ENCODE measurements at places on chromosomes 4 and X.

DNA sequence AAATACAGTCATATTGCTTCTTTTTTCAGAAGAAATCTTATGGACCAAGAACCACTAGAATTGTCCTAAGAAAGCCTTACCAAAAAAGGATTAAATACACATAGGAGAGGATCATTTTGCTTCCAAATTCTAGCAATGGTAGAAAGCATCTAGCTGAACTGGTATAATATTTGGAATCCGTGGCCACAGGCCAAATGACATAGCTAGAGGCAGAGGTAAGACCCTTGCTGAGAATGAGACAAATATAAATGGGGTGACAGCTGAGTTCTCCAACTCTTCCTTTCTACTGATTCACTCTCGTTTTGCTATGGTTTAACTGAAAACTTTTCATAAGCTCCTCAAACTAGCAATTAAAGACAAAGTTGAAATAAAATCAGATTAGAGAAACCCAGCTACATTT is 150.0 kb downstream of the TTC29 start:
- DNase-seq = no peak

- peak; percentile 66 for DNase-seq
Observed at GRCh38 chrX:39688576-39689375, 409.0 kb downstream of the BCOR start.

- no peak for DNase-seq
Observed at GRCh38 chr4:165394275-165394674, 15.5 kb downstream of the CPE start.

DNA sequence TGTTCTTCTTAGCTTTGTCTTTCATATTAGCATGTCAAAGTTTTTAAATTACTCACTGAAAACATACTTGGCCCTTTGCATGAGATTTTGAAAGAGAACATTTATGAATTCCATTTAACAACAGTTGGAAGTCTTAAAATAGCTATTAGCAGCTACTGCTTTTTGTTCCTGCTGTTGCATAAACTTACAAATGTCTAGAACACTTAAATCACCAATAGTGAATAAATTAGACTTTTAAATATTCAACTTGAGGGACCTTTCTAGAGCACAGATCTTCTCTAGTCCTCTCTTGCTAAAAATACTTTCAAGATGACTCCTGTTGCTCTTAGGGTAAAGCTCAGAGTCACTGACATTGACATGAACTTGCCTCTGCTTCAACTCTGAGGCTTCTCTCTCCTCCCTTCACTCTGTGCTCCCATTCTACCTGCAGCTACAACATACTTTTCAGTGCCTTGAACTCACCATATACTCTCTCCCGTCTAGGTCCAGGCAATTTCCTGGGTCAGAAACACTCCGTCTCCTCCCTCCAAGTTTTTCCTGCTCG is 15.8 kb upstream of the TXK start:
- no peak for DNase-seq

DNA sequence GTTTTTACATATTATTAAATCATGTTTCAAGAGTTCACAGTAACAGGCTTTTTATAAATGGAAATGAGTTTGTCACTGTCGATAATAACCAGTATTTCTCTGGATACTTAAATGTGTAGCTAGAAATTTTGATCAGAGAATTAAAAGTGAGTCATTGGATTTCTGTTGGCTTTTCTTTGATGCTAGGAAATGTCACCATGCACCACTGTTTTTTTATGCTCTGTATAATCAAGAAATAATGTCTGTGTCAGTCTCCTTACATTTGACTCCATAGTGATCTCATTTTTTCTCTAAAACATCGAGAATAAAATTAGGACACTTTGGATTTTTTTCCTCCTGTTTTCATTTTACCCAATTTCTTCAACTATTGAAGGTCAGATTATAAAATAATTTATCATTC is 234.2 kb downstream of the RAPGEF2 start:
- no peak for DNase-seq

- DNase-seq = no peak
Observed at GRCh38 chr4:124219389-124219788, 493.1 kb downstream of the ANKRD50 start.

- no peak for DNase-seq
Observed at GRCh38 chr4:139175646-139176301, 1.2 kb downstream of the ELF2 start.

DNA sequence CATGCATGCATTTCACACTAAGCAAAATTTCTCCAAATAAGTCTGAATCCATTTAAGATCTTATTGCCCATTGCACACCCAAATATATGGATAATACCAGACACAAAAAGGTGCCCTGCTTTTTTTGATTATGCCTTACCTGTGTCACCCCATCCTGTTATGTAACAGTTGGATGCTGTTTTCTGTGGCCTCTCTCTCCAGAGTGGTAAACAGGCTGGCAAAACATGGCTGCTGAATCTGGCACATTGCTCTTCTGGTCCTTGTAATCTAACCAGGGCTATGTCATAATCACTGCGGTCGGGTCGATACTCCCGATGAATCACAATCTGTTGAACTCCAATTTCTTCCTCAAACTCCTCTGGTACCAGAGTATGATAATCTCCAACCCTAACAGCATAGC is 70.1 kb downstream of the PRSS12 start:
- no peak for DNase-seq

DNA sequence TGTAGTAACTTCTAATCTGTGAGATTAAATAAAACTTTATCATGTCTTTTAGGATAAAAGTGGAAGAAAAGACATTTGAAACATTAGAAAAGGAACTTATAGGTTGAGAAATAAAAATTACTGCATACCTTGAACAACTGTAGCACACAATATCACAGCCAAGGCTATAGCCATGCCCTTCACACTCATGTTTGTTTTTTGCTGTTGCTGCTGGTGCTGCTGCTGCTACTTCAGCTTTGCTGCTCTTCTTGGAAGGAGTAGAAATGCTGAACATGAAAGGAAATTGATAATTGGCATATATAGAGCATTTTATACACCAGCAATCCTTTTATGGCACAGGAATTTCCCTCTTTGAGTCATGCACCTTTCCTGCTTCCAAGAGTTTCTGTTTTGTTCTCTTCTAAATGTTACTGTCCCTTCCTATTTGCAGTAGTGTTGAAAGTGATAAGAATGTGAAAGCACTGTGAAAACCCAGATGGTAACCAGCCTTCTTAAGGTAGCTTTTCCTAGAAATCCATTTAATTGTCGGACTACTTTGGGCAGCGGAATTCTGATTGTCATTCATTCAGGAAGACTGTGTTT is at the start of gene CXCL11:
CXCL11 (minus strand) TSS at position 272 of the 582 bp plus-strand sequence; CDS start at position 189, 83 bp downstream.
- no peak for DNase-seq

DNA sequence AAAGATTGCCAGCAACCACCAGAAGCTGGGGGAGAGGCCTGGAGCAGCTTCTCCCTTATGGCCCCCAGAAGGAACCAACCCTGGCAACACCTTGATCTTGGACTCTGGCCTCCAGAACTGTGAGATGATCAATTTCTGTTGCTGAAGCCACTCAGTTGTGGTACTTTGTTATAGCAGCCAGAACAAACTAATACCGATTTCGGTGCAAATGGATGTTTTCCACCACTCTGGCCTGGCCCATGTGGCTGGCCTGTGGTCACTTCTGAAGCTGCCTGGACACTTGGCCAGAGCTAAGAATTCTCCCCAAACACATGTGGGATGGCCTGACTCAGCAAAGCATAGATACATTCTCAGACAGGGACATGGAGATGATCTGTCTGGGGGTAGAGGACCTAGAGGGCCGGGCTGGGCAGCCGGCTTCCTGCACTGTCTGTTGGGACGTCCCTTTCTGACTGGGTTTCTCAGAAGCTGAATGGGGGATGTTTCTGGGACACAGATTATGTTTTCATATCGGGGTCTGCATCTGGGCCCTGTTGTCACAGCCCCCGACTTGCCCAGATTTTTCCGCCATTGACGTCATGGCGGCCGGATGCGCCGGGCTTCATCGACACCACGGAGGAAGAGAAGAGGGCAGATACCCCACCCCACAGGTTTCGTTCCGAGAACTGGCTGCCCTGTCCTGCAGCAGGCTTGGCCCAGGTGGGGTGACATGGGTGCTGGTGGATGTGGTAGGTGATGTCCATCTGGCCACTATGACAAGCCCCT is 4.1 kb downstream of the FOXP3 start:
- no peak for DNase-seq

DNA sequence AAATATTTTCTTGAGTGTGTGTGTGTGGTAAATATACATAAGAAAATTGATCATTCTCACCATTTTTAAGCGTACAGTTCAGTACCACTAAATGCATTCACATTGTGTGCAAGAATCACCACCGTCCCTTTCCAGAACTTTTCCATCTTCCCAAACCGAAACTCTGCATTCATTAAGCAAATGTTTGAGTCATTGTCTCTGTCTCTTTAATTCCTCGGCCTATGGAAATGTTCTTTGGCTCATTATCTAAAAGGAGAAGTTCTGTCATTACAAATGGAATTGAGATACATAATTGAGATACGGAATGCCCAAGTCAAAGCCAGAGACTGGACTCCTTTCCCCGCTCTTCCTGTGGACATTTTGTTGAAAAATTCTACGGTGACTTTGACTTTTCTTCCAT is 168.9 kb downstream of the DCLK2 start:
- no peak for DNase-seq

- peak; percentile 86 for DNase-seq
Observed at GRCh38 chrX:152637649-152638442, at the start of gene GABRQ. TSS of gene GABRQ (plus strand) at chrX:152637895. CDS start at chrX:152638203, 308 bp downstream.

DNA sequence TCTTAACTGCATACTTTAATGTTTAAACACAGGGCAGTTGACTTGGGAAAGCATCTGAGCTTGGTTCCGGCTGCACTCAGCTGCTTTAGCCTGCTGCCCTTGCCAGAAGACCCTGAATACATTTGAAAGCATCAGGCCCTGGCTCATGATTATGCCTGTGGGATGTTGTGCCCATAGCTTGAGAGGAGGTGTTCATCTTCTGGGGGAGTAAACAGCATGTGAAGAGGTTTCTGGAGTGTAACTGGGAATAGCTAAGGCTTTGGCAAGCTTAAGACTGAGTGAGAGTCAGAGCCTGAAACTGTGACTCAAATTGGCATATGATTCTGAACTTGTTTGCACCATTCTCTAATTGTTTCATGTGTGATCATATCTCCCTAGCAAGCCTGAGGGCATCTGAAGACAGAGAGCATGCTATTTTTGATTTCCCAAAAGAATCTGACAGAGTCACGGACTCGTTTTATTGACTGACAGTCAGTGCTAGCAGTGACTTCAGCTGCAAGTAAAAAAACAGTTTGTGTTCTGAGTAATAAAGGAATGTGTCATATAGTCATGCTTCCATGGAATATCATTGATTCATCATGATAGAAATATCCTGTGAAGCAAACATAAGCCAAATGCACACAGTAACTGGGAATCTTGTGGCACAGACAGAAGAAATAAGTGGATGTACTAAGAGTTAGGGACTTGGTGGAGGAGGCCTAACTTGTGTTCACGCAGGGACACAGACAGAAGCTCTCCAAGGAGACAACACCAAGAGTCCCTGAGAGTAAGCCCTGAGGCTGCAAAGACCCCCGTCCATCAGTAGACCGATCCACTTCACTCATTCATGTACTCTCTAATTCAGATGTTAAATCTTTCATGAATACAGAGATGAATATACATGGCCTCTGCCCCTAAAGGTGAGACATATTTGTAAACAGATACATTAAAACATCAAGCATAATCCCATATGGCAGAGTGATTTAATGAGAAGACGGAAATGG is 100.7 kb downstream of the SYNPO2 start:
- DNase-seq = no peak

- DNase-seq = no peak
Observed at GRCh38 chrX:31934842-31935370, 863.1 kb upstream of the FTHL17 start.

GRCh38 chr4:147822128-147822527 is 90.2 kb downstream of the ARHGAP10 start:
- DNase-seq = peak; percentile 4

DNA sequence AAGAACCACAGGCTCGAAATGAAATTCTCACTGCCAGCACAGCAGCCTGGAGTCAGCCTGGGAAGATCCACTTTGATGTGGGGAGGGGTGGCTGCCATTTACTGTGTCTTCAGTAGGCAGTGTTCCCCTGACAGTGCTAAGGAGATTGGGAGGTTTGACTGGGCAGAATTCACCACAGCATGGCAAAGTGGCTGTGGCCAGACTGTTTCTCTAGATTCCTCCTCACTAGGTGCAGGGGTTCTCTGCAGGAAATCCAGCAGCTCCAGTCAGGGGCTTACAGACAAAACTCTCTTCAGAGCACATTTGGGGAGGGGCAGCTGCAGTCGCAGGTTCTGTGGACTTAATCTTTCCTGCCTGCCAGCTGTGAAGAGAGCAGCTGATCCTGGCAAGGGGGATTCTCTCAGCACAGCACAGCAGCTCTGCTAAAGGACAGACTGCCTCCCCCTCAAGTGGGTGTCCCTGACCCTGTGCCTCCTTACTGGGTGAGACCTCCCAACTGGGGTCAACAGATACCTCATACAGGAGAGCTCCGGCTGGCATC is 1174.0 kb downstream of the RAPGEF2 start:
- no peak for DNase-seq

- no peak for DNase-seq
Observed at GRCh38 chrX:10892621-10893225, 218.4 kb upstream of the HCCS start.

GRCh38 chrX:143298663-143299241 is 218.5 kb downstream of the SPANXN3 start:
- no peak for DNase-seq

- DNase-seq = no peak
Observed at GRCh38 chr4:185723631-185724260, 88.2 kb downstream of the SORBS2 start.

DNA sequence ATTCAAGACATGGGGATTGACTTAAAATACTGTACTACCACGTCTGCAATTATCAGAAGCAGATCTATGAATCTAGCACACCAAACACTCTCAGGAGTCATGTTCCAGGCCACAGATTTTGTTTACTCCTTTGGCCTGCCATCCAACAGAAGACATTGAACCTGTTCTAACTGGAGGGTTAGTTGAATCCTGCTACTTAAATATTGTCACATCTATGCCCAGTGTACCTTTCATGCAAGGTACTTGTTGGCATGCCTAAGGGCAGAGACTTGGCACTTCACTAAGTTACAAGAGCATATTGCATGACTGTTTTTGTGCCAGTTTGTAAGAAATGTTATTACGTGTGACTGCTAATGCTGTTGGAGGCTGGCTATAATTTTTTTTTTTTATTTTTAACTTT is 126.9 kb upstream of the BCOR start:
- no peak for DNase-seq

DNA sequence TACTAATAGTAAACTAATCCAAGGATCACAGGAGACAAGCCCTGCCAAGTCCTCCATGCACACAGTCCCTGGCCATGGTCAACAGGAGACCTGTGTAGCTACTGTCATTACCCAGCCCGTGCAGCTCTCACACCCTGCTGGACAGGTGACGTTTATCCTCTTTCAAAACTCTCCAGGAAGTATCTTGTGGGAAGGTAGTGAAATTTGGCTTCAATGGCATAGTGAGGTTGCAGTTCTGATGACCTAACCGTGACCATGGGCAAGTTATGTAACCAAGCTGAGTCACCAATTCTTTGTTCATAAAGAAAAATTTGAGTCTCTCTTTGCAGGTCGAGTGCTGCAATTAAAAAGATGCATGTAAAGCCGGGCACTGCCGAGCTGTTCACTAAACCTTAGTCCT is 11.3 kb upstream of the SLC2A9 start:
- DNase-seq = no peak

- DNase-seq = no peak
Observed at GRCh38 chrX:118528071-118528737, 32.6 kb downstream of the DOCK11 start.
